ENCODE measurements at places on chromosomes 4 and X. TPM values are rescaled to one million over a fixed set of nuclear protein-coding genes. Genes with fewer than 3 reads are reported as not detected.

Gene ARFIP1
- total RNA-seq = 38.4 TPM

DNA sequence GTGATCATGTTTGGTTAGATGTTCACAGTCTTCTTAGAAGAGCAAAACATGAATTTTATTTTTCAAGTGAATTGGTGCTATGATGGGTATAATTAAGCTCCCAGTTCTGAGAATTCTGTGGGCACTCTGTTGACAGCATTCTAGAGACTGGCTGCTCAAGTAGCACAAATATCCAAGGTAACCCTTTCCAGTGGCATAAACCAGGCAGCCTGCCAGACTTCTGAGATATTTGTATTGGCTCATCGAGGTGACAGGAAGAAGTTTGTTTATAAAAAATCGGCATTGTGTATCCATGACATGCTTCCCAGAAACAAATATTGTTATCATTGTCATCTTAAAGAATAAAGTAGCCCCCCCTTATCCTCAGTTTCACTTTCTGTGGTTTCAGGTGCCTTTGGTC, 28.3 kb downstream of the LANCL3 start:
- DNase-seq = no peak

Gene ZNF732
- not detected for total RNA-seq

- no peak for DNase-seq
Measured at GRCh38 chr4:133777661-133778060, 423.9 kb downstream of the PABPC4L start.

DNA sequence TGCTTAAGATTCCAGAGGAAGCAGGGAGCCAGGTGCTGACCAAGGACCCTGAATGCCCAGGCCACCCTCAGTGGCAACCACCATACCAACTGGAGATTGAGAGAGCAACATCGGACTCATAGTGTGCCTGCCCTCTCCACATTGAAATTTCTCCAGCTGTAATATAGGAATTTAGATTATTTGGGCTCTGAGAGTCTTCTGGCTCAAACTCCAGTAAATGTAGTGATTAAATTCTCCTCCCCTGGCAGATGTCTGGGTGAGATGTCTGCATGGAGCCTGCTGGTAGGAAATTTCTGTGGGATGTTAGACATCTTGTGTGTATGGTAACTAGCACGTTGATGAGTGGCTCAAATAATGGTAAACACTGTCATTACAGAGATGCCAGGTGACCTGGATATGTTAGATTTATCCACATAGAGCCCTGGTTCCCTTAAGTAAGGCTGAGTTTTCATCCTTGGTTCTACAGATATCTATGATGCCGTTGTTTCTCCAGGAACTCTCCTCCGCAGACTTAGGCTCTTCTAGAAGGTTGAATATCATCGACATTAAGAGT, 70.6 kb downstream of the CLNK start:
- DNase-seq = no peak

- no peak for DNase-seq
Measured at GRCh38 chrX:153966841-153967535, 4.6 kb downstream of the HCFC1 start.

GRCh38 chr4:82519072-82519471, 42.7 kb downstream of the TMEM150C start:
- no peak for DNase-seq

DNA sequence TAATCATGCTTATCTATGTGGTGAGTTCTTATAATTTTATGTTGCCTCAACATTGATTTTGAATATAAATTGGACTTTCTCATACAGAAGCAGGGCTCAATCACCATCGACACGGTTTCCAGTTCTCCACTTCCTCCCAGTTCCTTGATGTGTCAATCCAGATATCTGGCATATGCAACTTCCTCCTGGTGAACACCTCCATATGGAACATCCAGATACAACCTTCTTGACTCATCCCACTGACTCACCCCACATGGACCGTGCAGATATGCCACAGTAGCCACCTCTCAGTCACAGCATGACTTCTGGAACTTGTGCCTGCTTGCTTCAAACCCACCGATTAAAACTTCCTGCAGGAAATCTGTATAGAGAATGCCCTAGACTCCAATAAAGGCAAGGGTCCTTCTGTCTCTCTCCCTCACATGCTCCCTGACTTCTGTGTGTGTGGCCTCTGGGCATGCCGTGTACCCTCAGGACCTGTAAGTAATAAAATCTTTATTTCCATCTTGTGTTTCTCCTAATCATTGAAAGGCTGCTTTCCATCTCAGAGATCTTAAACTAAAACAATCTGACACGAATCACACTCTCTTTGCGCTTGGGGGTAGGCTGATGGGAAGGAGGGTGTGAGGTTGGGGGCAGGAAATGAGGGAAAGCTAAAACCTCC, 67.0 kb downstream of the HTRA3 start:
- no peak for DNase-seq

Gene BEX3
- 201 TPM for total RNA-seq

DNA sequence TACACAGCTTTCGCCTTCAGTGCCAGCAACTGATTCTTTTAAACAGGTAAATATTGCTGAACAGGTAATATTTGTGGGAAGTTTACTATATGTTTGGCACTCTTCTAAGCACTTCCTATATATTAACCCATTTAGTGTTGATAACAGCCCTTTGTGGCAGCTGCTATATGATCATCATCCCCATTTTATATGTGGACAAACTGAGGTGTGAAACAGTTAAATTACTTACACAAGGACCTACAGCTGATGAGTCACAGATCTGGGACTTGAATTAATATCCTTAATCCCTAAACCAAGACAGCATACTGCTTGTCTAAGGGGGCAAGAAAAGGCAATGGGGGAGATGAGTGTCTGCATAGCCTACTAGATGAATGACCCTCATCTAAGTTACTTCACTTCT, 2.9 kb downstream of the SMIM20 start:
- no peak for DNase-seq

GRCh38 chr4:163815776-163816175, 321.3 kb downstream of the TMA16 start:
- no peak for DNase-seq

Gene CORIN
- total RNA-seq = not detected

GRCh38 chrX:17285983-17286382, 89.0 kb upstream of the NHS start:
- DNase-seq = no peak

- no peak for DNase-seq
Measured at GRCh38 chrX:67295924-67296323, 247.9 kb upstream of the AR start.

GRCh38 chr4:40288566-40288965, 46.6 kb upstream of the CHRNA9 start:
- DNase-seq = no peak

GRCh38 chr4:26330186-26330787, 9.5 kb downstream of the RBPJ start:
- DNase-seq = peak; percentile 43

DNA sequence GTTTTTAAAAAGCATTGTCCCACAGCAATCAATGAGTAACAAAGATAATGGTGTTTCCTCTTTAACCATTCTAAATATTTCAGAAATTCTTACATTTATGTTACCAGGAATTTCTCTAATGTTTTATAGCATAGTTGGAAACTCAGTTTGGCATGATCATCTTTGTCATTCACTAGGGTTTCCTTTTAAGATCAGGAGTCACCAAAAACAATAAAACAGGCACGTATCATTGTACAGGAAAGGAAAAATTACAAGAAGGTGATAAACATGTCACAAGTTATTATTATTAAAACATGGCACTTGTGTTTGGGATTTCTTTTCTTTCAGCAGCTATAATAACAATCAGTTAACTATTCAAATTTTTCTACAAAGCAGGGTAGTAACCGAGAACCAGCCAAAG, 84.0 kb downstream of the SLC10A7 start:
- DNase-seq = no peak

GRCh38 chr4:164204434-164204833, 549.5 kb upstream of the SMIM31 start:
- no peak for DNase-seq

GRCh38 chrX:74280759-74281158, 23.2 kb upstream of the ZCCHC13 start:
- no peak for DNase-seq

DNA sequence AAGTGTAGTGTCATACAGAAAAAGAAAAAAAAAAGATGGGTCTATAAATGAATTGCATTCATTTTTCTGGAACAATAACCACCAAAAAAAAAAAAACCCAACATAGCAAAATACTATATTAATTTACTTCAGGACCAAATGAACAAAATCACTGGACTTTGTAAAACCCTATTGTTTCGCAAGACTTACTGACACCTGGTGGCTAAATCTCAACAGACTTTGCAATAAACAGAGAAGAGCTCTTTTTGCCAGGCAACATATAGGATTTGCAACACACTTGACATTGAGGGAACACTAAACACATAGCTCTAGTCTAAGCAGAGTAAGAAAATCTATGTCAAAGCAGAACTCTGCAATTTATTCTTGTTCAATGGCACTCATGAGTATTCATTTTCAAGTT, 990.2 kb downstream of the STPG2 start:
- no peak for DNase-seq

GRCh38 chr4:83237591-83237990, 47.0 kb downstream of the COQ2 start:
- DNase-seq = no peak

Gene F8A2
- total RNA-seq = 2.6 TPM

Gene ABLIM2
- 31.9 TPM for total RNA-seq

- no peak for DNase-seq
Measured at GRCh38 chr4:128980816-128981326, 112.5 kb downstream of the SCLT1 start.

DNA sequence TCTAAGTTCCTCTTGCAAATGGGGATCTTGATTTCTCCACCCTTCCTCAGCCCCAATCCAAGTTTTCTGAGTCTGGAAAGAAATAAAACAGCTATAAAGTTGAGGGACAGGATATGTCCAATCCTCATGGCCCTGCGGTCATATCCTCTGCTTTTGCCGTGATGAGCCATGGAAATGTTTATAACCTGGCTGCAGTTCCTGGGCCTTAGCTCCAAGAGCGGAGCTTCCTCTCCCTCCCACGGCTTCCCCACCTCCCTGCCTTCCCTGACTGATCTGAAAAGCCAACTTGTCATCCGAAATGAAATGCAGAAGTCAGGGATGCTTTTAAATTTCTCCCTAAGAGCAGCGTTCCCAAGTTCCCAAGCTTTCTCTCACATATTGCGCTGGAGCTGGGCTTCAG, 221.5 kb upstream of the SFRP2 start:
- no peak for DNase-seq

- DNase-seq = no peak
Measured at GRCh38 chr4:78987683-78988082, 48.4 kb upstream of the PAQR3 start.

DNA sequence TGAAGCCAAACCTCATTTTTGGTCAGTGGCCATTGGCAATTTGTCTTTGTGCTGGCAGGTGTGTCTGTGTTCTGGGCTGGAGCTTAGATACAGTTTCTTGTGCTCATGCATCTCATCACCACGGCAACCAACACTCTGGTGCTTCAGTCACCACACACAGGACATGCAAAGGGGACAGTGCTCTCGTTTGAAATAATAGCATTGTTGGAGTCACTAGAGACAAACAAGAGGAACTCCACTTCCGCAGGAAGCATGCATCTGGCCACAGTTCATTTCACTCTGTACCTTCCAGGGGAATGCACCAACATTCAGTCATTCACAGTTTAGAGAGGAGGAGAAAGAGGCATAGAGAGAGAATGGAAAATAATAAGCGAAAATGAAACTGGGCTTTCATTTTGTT, 267.4 kb downstream of the ANK2 start:
- no peak for DNase-seq

DNA sequence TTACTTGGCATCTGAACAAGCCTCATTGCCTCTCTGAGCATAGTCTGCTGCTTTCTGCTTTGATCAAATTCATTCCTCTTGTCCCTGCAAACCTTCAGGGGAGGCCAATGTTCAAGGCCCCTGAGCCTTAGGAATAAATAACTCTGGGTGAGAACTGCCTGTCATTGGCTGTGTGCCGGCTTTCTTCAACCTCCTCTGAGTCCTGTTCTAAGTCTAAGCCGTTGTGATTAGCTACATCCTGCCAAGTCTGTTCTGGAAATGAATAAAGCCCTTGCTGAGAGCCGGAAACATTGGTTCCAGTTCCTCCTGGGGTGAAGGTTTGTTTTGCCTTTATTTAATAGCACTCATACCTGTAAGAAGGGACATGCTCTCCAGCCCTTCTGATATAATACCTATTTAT, 13.8 kb downstream of the RNF4 start:
- DNase-seq = peak; percentile 24

- no peak for DNase-seq
Measured at GRCh38 chr4:121991968-121992367, 40.1 kb upstream of the TRPC3 start.

- DNase-seq = no peak
Measured at GRCh38 chr4:15495621-15496020, 25.9 kb downstream of the CC2D2A start.

DNA sequence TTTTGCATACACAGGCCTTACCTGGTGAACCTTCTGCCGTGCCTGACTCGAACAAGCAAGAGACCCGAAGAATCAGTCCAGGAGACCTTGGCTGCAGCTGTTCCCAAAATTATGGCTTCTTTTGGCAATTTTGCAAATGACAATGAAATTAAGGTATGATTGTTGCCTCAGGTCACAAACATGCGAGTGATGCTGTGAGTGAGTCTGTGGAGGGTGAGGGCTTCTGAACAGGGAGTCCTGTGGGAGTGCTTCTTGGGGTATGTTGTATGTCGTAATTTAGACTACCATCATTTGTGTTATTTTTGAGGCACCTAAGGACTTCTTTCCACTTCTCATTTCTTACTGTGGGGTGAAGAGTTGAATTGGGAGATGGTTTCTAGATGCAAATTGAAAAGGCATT, 32.8 kb downstream of the HTT start:
- DNase-seq = no peak

DNA sequence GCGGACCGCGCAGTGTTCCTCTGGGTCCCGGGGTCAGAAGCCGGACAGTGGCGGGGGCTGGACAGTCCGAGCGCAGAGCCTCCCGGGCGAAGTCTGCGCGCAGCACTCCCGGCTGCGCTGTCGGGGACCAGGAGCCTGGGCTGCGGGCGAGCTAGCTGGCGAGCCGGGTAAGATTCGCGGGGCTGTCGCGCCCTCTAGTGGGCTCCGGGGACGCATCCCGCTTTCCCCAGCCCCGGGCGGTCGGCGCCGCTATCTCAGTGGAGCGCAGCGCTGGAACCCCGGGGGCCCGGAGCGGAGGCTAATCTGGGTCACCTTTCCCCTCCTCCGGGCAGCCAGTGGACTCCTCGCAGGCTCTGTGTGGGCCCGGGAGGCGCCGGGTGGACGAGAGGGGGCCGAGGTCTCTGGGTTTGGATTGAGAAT, 4.2 kb downstream of the PDGFRA start:
- DNase-seq = peak; percentile 73

DNA sequence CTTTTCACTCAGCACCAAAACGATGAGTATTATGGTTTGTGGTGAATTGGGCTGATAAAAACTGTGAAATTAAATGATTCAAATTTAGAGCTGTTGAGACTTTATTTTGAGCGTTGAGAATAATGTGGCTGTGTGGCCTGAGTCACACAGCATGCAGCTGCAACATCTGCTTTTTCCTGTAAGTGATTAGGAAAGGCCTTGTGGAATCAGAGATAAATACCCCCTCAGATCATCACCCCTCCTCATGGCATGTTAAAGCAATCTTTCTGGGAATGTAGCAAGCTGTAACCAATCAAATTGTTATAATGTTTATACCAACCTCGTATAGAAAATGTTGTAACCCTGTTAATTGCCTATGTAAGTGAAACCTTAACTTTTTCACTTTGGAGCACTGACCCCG, 90.0 kb upstream of the GRPR start:
- DNase-seq = no peak

Data from tibial nerve (tissue), 4 donors.